ENCODE measurements at places on chromosomes 16 and 17. TPM values are rescaled to one million over a fixed set of nuclear protein-coding genes. Genes with fewer than 3 reads are reported as not detected.

SLC47A1 gene
- total RNA-seq: 4.3 TPM

RND2 gene
- total RNA-seq: 17.8 TPM

TPPP3 gene
- 4.7 TPM for total RNA-seq

C17orf67 gene
- 2.4 TPM for total RNA-seq

MYH8 gene
- not detected for total RNA-seq

- H3K4me1 ChIP-seq: peaks cover under 1% of the 10 kb centered on the region
- DNase-seq: no peak
These were observed 11.3 kb upstream of the TUBG2 start for GRCh38 chr17:42647778-42648177.

DNA sequence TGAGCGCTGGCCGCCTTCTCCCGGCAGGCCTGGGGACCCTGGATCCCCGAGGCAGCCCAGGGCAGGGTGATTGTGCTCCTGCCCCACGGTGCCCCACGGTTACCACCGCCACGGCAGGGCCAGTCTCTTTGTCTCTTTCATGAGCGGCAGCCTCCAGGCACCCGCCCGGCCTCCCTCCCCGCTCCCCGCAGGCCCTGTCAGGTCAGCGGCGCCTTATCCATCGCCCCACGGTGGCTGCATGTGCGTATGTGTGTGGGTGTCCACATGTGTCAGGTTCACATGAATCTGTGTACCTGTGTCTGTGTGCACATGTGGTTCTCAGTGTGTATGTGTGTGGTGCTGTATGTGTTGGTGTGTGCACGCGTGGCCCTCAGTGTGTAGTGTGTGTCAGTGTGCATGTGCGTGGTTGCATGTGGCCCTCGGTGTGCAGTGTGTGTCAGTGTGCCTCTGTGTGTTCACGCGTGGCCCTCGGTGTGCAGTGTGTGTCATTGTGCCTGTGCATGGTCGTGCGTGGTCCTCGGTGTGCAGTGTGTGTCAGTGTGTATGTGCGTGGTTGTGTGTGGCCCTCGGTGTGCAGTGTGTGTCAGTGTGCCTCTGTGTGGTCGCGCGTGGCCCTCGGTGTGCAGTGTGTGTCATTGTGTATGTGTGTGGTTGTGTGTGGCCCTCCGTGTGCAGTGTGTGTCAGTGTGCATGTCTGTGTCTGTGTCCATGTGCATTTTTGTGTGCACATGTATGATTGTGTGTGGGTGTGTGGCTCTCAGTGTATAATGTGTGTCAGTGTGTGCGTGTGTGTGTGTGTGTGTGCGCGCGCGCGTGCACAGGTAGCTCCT is 239.2 kb upstream of the GSE1 start:
- H3K36me3 ChIP-seq: no peaks in the 10 kb centered on the region
- H3K4me3 ChIP-seq: no peak overlapping the region
- H3K27me3 ChIP-seq: peaks cover 5% of the 10 kb centered on the region
- H3K4me1 ChIP-seq: no peaks in the 10 kb centered on the region
- DNase-seq: no peak

DNA sequence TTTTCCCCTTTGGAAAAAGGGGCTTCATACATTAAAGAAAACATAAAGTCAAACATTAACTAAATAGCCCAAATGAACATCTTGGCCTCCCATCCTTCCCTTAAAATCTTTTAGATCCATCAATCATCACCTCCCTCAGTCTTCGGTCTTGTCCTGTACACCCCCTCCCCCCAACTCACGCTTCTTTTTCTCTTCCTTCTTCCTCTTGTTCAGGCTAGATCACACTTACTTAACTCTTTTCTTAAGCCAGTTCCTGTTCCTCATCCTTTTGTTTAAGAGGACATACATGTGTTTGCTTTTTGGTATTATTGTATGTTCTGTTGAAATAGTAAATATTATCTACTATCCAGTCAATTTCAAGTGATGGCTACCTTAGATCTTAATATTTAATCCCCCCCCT is 5.5 kb downstream of the MFSD6L start:
- peaks cover 23% of the 10 kb centered on the region for H3K27me3 ChIP-seq
- H3K36me3 ChIP-seq: peaks cover 3% of the 10 kb centered on the region
- no peak overlapping the region for H3K27ac ChIP-seq
- H3K4me3 ChIP-seq: no peak overlapping the region

DNA sequence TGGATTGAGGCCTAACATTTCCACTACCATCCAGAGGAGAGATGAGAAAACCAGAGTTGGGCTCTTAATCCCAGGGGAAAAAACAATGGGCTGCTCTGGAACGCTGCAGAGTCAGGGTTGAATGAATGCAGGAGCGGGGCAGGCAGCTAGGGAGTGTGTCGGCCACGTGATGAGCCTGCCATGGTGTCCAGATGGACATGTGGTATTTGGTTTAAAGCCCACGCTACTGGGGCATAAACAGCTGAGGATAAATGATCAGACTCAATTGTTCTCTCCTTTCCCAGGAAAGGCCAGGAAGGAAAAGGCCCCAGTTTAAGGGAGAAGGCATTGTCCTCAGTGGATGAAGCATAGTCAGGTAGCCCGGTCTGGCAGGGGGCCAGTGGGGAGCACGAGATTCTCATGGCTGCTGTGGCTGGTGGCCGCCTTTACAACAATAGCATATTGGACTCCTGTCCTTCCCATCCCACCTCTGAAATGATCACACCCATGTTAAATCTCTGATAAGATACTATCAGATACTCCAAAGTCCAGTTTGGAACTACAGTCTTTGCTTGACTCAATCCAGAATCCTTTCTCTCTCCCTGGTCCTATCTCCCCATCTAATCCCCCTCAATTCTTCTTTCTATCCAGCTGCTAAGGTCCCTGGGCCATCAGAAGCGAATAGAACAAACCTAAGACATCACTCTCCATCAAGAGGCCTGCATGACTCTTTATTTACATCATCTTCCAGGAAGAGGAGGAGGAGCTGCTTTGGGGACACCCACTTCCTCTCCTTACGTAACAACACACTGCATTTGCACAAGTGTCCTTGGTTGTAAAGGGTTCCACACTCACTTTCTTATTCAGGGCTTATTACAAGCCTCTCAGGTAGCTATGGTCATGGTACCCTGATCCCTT is 20.4 kb downstream of the CA4 start:
- no peak overlapping the region for H3K4me3 ChIP-seq
- peak overlapping the region; percentile 19 for H3K27ac ChIP-seq
- H3K36me3 ChIP-seq: no peaks in the 10 kb centered on the region

GRCh38 chr17:74012465-74012864 is 191.0 kb upstream of the RPL38 start:
- H3K4me1 ChIP-seq: peaks cover 48% of the 10 kb centered on the region
- peak overlapping the region; percentile 60 for H3K27ac ChIP-seq
- peaks cover 2% of the 10 kb centered on the region for H3K27me3 ChIP-seq
- H3K36me3 ChIP-seq: no peaks in the 10 kb centered on the region

DNA sequence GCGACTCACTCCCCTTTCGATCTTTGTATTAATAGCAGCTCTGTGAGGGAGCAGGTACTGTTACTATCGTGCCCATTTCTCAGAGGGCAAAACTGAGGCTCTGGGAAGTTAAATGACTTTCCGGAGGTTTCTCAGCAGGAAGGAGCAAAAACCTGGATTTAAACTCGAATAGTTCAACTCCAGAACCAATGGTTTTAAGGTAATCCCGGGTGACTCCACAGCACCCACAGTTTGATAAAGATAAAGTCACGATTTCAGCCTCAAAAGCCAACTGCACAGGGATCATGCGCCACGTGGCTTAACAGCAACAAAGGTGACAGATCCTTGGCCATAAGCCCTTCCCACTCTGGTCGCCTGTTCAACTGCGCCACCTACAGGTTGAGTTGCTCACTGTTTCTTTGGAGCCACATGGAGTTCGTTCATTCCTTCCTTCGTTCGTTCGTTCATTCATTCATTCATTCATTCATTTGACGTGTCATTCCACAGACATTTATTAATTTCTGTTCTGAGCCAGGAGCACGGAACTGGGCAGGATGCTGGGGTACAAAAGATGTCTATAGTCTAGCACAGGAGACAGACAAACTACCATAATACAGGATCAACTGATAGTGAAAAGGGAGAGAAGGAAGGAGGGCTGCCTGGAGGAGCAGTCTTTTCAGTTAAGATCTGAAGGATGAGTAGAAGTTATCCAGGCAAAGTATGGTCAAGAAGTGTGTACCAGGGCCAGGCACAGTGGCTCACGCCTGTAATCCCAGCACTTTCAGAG is 134.8 kb downstream of the HS3ST2 start:
- H3K4me3 ChIP-seq: no peak overlapping the region
- no peak overlapping the region for H3K27ac ChIP-seq
- DNase-seq: peak; percentile 63
- no peaks in the 10 kb centered on the region for H3K4me1 ChIP-seq

DNA sequence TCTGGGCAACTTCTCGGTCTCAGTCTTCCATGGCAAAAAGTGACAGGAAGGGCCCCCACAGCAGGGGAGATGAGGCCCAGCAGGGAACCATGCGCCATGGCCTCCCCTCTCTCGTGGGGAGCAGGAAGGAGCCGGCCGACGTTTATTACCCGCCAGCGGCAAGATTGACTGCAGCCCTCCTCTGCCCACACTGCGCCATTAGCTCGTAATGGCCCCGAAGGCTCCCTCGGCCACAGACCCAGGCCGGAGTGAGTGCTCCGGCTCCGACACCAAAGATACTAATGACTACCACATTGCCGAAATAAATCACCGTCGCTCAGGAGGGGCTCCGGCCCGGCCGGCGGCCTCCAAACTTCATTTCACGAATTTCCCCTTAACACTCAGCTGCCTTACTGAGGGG is 226.9 kb downstream of the C16orf78 start:
- no peak overlapping the region for H3K4me3 ChIP-seq
- no peaks in the 10 kb centered on the region for H3K27me3 ChIP-seq
- no peaks in the 10 kb centered on the region for H3K36me3 ChIP-seq
- H3K4me1 ChIP-seq: peaks cover 23% of the 10 kb centered on the region
- no peak for DNase-seq
- no peak overlapping the region for H3K27ac ChIP-seq
